AG09319 (cell line): ENCODE measurements at places on chromosomes 4 and X.
A peak's percentile ranks its signal among the peaks of the same experiment; 100 is the strongest.

GRCh38 chrX:1492421-1493012, 39.8 kb upstream of the ASMTL start:
- DNase-seq: no peak

- DNase-seq: no peak
Measured at GRCh38 chr4:171676555-171677215, 136.5 kb upstream of the GALNTL6 start.

GRCh38 chr4:123651536-123652180, 255.1 kb downstream of the SPRY1 start:
- peak; percentile 30 for DNase-seq

DNA sequence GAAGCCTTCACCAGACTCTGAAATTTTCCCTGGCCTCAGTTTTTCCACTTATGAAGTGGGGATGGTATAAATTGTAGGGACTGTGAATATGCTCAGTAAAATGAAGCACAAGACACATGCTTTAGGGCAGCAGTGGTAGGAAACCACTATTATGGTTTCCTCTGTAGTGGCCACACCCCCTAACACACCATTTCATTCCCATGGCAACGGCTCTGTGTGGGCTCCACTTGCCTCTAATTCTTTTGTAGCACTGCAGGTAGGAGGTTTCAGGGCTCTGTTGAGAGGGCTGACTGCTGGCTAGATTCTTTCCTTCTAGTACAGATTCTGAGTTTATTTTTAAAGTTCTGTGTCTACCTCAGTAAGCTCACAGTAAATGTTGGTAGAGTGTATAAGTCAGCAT, 3.5 kb upstream of the VMA21 start:
- no peak for DNase-seq

- DNase-seq: no peak
Measured at GRCh38 chr4:127268367-127268766, 364.4 kb upstream of the INTU start.

- DNase-seq: no peak
Measured at GRCh38 chrX:1389993-1390285, 2.0 kb downstream of the SLC25A6 start.

- DNase-seq: no peak
Measured at GRCh38 chr4:2442175-2442993, 23.6 kb downstream of the CFAP99 start.

- DNase-seq: no peak
Measured at GRCh38 chr4:165726831-165727230, 146.2 kb upstream of the TLL1 start.

DNA sequence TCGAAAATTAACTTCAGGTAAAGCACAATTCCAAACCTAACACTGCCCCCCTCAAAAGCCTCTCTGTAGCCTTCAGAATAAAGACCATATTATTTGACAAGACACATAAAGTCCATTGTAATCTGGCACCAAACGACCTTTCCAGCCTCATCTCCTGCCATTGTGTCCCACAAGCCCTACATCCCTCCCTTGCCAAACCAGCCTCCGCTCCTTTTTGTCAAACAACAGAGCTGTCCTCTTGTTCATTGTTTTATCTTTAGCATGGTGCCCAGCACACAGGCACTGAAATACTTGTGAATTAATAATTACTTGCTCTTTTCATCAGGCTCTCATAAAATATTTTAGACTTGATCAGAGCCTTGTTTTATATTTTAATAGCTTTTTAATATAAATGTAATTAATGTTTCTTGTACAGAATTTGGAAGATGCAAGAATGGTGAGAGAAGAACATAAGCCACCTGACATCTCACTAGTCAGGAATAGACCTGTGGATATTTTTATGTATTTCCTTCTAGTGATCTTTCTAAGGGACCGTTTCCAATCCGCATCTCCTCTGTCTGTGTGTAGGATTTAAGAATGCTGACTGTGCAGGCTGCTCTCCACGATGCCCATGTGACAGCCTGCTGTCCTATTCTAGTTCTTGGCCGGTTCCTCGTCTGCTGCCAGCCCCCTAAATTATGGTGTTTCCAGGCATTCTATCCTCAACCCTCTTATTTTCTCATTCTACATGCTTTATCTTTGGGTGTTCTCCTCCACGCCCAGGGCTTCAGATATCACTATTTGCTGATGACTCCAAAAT, 3.0 kb upstream of the IRF2 start:
- DNase-seq: no peak

DNA sequence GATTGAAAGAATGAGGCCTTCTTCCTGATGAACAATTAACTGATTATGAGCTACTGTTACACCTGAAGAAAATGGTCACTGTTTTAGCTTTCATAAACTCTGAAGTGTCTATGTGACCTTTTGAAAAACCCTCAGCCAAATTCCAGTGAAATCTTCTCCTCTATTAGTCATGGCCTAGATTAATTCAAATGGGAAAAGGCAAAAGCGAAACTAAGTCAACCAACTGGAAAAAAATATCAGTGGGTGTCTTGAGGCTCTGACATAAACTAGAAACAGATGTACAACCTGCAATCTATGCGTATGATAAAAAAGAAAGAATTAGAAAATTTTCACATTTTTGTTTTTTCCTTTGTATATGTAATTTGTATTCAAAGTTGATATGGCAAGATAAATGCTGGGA, 169.4 kb upstream of the BANK1 start:
- no peak for DNase-seq

DNA sequence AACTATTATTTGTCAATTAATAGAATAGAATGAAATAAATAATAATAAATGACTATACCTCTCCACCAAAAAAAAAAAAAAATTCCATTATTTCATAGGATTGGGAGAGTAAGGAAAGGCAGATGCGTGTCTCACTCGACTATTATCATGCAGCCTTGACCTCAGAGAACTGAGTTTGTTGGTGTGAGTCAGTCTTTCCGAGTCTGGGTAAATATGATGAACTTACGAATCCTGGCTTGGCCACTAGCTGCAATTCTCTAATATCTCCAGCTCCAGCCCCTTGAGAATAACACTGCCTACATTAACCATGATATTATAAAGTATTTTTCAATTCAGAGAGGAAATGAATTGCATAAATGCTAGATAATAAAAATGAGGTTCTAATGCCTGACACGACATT, 46.6 kb upstream of the DHX15 start:
- no peak for DNase-seq

DNA sequence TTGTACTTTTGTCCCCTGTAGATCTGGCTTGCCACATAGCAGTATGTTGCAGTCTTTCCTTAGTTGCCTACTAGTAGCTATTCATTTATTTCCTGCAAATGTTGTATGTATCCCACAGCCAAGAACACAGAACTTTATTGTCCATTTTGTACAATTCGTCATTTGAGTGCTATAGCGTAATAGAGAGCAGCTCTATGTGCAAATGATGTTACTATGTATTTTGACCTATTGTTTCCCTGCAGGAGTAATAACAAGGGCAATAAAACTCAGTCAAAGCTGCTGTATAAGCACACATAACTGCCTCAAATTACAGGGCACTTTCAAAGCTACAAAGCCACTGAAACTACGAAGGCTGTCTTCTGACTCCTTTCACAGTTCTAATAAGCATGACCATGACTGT, 48.1 kb downstream of the NRK start:
- DNase-seq: no peak

GRCh38 chr4:79996851-79997250, 76.2 kb downstream of the ANTXR2 start:
- DNase-seq: no peak
